CD8-positive, alpha-beta T cell (primary cell): ENCODE measurements at places on chromosomes 4 and X.

GRCh38 chr4:81839347-81840042, 367.8 kb upstream of the RASGEF1B start:
- no peak for DNase-seq

- no peak for DNase-seq
Measured at GRCh38 chr4:171464499-171464898, 348.7 kb upstream of the GALNTL6 start.

GRCh38 chr4:127622621-127622920, 10.2 kb upstream of the INTU start:
- no peak for DNase-seq

- DNase-seq: no peak
Measured at GRCh38 chr4:79272126-79272525, 53.7 kb downstream of the NAA11 start.

GRCh38 chrX:18119856-18120255, 100.8 kb downstream of the BEND2 start:
- no peak for DNase-seq

GRCh38 chr4:40377512-40378365, 42.6 kb downstream of the CHRNA9 start:
- no peak for DNase-seq

DNA sequence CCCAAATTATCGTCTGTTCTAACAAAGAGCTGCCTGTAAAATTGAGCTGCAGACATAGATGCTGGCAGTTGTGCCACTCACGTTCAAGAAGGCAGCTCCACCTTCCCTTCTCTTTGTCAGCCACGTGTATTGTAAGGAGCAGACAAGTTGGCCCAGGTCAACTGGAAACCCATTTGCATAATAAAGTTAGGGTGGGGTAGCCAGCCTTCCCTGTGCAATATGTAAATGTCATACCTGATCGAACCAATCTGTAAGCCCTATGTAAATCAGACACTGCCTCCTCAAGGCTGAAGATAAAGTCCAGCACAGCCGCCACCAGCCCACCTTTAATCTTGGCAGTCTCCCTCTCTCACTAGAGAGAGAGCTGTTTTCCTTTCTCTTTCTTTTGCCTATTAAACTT, 117.2 kb downstream of the TMEM144 start:
- no peak for DNase-seq
